Mammary epithelial cell (primary cell): ENCODE measurements at places on chromosomes 16 and 17. TPM values are rescaled to one million over a fixed set of nuclear protein-coding genes. Genes with fewer than 3 reads are reported as not detected.

- DNase-seq: peak; percentile 72
Observed at GRCh38 chr16:2857451-2858244, at the start of gene PRSS22. TSS of gene PRSS22 (minus strand) at chr16:2858170. CDS start at chr16:2858104, 66 bp downstream.

- DNase-seq: no peak
Observed at GRCh38 chr16:24538756-24539294, 541 bp upstream of the RBBP6 start.

Gene PRAC2
- not detected for polyA plus RNA-seq

Gene HAP1
- 0.70 TPM for polyA plus RNA-seq

GRCh38 chr17:58233543-58233942, 4.8 kb upstream of the LPO start:
- no peak for DNase-seq
